ENCODE measurements at places on chromosomes 2 and 18.
A peak's percentile ranks its signal among the peaks of the same experiment; 100 is the strongest.

- DNase-seq = no peak
Observed at GRCh38 chr2:159130302-159130701, 156.2 kb downstream of the WDSUB1 start.

- no peak for DNase-seq
Observed at GRCh38 chr2:20440001-20440560, 6.8 kb upstream of the RHOB start.

GRCh38 chr2:21585881-21586280, 462.1 kb downstream of the TDRD15 start:
- DNase-seq = no peak

- no peak for DNase-seq
Observed at GRCh38 chr2:156695595-156695994, 259.4 kb downstream of the GPD2 start.

DNA sequence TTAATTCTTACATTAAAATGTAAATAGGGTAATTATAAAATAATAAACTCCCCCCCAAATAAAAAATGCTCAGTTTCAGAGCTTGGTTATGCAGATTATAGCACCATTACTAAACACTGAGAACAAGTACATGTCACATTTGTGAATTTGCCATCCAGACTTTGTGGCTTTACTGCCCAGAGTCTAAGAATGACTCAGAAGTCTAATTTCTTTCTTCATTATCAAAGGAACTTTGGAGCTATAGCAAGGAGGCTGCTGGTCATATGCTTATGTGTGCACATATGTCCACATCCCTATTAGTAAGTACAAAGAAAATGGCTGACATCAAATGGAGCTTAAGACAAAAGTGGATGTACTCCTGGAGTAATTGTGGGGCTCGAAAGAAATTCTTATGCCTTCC, 248.5 kb upstream of the SESTD1 start:
- no peak for DNase-seq

DNA sequence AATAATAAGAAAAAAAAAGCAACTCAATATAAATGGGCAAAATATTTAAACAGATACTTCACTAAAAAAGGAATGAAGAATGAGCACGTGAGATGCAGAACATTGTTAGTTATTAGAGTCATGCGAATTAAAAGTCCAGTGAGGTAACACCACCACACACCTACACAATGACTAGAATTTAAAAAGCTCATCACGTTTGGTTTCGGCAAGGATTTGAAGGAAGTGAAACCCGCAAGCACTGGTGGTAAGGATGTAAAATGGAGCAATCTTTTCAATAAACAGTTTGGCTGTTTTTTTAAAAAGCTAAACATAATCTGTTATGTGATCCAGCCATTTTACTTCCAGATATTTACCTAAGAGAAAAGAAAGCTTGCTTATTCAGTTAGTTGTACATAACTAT, 1181.6 kb upstream of the CELF4 start:
- no peak for DNase-seq

GRCh38 chr2:218255446-218255845, 5.4 kb upstream of the GPBAR1 start:
- DNase-seq = no peak

DNA sequence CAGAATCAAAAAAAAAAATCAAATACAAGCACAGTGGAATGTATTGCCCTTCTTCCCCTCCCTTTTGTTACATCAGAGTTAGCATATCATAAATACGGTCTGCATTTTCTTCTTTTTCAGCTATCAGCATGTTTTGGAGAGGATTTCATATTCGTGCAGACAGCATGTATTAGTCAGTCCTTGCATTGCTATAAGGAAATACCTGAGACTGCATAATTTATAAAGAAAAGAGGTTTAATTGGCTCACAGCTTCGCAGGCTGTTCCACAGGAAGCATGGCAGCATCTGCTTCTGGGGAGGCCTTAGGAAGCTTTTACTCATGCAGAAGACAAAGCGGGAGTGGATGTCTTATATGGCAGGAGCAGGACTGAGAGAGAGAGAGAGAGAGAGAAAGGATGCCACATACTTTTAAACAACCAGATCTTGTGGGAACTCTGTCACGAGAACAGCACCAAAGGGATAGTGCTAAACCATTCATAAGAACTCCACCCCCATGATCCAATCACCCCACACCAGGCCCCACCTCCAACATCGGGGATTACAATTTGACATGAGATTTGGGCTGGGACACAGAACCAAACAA, 8.9 kb downstream of the IL1B start:
- DNase-seq = no peak

DNA sequence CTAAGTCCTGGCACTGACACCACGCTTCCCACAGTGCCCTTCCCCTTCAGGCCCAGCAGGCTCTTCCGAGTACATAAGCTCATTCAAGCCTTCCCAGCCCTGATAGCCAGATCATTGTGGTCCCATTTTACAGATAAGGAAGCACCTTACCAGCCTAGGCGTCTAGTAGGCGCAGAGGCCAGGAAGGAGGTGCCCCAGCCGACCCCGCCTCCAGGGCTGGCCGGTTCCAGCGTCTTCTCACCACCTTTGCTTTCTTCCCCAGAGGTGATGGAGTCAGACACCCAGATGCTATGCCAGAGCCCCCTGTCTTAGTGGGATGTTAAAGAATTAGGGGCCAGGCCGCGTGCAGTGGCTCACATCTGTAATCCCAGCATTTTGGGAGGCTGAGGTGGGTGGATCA, 28.9 kb upstream of the EFHD1 start:
- DNase-seq = no peak

DNA sequence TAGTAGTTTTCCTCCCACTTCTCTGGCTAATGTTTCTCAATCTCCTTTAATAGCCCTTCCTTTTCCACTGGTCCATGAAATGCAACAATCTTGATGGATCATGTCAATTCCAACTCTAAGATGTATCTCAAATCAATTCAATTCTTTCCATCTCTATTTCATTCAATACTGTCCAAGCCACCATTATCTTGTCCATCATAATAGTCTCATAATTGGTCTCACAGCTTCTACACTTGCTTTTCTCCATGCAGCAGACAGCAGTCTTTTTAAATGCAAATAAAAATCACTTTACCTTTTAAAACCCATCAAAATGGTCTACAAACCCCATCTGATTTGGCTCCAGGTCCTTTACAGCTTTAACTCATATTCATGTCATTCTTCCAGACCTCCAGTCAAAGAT, 226.6 kb downstream of the EPHA4 start:
- DNase-seq = no peak

GRCh38 chr2:96247009-96247408, 18.8 kb downstream of the TMEM127 start:
- DNase-seq = no peak

DNA sequence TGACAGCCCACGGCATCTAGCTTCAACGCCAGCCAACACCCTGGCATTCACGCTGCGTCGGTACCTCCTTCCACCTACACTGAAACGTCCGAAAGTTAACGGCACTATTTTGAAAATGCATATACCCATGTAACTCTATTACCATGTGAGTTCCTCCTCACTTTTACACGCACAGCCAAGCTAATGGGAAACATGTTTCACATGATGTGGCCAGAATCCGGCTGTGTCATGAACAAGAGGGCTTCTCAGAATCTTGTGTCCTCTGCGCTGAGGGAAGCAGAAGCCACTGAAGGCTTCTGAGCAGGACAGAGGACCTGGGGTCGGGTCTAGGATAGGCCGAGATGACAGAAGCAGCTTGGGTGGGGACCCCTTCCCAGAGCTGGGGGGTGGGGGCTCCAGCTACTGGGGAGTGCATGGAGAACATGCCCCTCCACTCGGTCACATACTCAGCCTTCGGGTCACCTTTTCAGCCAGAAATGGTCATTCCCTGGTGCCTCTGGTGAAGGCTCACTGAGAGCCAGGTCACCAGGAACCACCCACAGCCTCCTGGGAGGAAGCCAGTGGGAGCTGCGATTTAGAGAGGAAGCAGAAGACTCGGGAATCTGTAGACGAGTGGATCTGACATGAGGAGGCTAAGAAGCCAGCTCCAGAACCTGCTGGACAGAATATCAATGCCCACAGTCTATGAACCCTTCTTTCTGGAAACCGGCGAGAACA, 41.5 kb downstream of the HDAC4 start:
- DNase-seq = no peak

- DNase-seq = no peak
Observed at GRCh38 chr2:197498235-197498936, 1.3 kb downstream of the HSPD1 start.

- DNase-seq = peak; percentile 71
Observed at GRCh38 chr2:218272531-218273212, 2.4 kb downstream of the PNKD start.

Measured in stimulated activated CD8-positive, alpha-beta memory T cell treated with anti-CD3 and anti-CD28 coated beads, Interleukin-2, amount 100 ng/mL, for 1 hour (primary cell).